ENCODE measurements at places on chromosomes 2 and 18. TPM values are rescaled to one million over a fixed set of nuclear protein-coding genes. Genes with fewer than 3 reads are reported as not detected.

DNA sequence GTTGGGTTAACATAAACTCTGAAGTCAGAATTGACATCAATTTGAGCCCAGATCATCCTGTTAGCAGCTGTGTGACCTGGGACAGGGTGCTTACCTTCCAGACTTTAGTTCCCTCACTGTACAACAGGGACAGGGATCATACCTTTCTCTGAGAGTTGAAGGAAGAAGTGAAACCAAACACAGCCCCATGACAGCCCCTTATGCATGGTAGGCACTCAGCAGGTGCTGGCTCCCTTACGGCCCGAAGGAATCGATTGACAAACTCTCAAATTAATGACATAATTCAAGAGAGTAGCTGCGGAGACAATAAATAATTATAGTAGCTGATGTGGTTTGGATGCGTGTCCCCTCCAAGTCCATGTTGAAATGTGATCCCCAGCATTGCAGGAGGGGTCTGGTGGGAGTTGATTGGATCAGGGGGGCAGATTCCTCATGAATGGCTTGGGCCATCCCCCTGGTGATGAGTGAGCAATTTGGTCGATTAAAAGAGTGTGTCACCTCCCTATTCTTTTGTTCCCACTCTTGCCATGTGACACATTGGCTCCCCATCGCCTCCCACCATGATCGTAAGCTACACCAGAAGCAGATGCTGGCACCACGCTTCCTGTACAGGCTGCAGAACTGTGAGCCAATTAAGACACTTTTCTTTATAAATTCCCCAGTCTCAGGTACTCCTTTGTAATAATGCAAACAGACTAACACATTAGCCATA lies 72.4 kb downstream of the ODC1 start:
- H3K27me3 ChIP-seq = no peaks in the 10 kb centered on the region
- no peaks in the 10 kb centered on the region for H3K36me3 ChIP-seq
- no peak overlapping the region for H3K4me3 ChIP-seq
- DNase-seq = no peak

DNA sequence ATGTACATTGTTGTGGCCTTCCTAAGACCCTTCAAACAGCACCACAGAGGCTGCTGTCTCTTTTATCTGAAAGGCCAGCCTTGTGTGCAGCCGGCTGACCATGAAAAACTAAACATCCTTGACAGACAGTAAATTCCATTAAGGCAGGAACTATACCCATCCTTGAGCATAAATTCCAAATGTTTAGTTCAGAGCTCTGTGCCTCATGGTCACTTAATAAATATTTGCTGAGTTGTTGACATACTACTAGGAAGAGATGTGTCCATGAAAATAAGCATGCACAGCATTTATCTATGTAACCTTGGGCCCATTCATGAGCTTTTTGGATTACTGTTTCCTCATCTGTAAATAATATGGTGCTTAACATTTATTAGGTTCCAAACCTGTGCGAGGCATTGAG lies 424.8 kb downstream of the HRH4 start:
- H3K27me3 ChIP-seq = no peaks in the 10 kb centered on the region
- no peak overlapping the region for H3K4me3 ChIP-seq
- H3K27ac ChIP-seq = no peak overlapping the region
- no peaks in the 10 kb centered on the region for H3K4me1 ChIP-seq
- H3K36me3 ChIP-seq = no peaks in the 10 kb centered on the region

GMCL1 gene
- total RNA-seq = 9.5 TPM

- H3K4me1 ChIP-seq = peaks cover 6% of the 10 kb centered on the region
- H3K4me3 ChIP-seq = no peak overlapping the region
- DNase-seq = no peak
- H3K36me3 ChIP-seq = no peaks in the 10 kb centered on the region
- H3K27ac ChIP-seq = peak overlapping the region; percentile 18
- no peaks in the 10 kb centered on the region for H3K27me3 ChIP-seq
Measured at GRCh38 chr18:74608681-74609080, 11.0 kb downstream of the ZNF407 start.

MBP gene
- 10.8 TPM for total RNA-seq

DNA sequence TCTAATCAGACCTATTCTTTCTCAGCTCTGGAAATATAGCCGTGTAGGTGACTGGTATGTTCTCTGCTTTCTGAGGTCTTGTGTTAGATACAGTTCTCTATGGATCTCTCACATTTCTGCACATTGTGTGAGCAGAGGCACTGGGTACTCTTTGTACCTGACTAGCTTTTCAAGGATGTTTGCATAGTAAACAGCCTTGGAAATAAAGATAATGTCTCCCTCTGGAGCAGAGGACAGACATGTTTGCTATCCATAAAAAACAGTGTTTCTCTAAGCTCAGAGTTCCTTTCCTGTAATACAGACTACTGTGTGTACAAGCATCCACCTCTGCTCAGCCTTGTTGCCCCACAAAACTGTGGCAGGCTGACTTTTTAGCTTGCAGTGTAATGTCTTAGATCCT lies 279.2 kb downstream of the CTNNA2 start:
- no peak for DNase-seq
- no peaks in the 10 kb centered on the region for H3K36me3 ChIP-seq
- H3K27ac ChIP-seq = no peak overlapping the region
- H3K27me3 ChIP-seq = no peaks in the 10 kb centered on the region
- H3K4me3 ChIP-seq = no peak overlapping the region

DNA sequence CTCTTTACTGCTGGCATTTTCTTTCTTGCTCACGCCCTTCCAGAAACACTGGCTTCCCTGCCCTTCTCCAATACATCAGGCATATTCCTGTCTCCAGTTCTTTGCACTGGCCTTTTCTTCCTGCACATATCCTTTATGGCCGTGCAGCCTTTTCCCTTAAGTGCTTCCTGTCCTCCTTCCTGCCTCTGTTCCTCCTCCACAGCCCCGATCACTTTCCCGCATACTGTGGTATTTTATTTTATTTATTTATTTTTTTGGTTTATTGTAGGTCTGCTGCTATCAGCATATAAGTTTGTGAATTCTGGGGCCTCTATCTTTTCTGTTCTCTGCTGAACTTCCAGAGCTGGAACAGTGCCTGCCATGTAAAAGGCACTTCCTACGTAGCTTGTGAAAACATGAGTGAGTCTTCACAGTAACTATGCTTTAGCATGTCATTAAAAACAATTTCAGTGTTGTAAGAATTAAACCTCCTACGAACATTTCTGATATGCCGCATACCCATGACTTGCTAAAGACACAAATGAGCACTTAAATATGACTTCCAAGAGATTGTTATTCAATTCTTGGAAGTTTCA lies 289.1 kb downstream of the TRIB2 start:
- H3K27me3 ChIP-seq = no peaks in the 10 kb centered on the region
- H3K36me3 ChIP-seq = no peaks in the 10 kb centered on the region
- H3K27ac ChIP-seq = no peak overlapping the region

DNA sequence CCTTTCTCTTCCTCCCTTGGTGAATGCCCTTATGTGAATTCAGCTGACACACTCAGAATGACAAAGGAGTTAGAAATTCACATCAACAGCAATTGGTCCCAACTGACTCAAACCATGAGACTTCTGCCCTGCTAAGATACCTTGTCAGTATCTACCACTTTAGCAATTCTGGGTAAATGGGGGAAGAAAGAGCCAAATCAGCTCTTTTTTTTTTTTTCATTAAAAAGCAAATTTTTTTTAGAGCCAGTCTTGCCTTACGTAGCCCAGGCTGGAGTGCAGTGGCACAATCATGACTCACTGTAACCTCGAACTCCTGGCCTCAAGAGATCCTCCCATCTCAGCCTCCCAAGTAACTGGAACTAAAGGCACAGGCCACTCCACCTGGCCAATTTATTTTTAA lies 1.7 kb upstream of the PPP4R1 start:
- H3K27ac ChIP-seq = no peak overlapping the region
- peaks cover 5% of the 10 kb centered on the region for H3K36me3 ChIP-seq
- DNase-seq = peak; percentile 45
- no peak overlapping the region for H3K4me3 ChIP-seq

ZNF396 gene
- total RNA-seq = 1.4 TPM

B4GALT6 gene
- 17.7 TPM for total RNA-seq

GRCh38 chr2:240733803-240734495 lies 42.3 kb downstream of the AQP12A start:
- no peak overlapping the region for H3K4me3 ChIP-seq
- no peaks in the 10 kb centered on the region for H3K36me3 ChIP-seq
- no peaks in the 10 kb centered on the region for H3K4me1 ChIP-seq

PDCD1 gene
- total RNA-seq = not detected

GAD1 gene
- 4.7 TPM for total RNA-seq

- no peak for DNase-seq
- H3K4me1 ChIP-seq = peaks cover 13% of the 10 kb centered on the region
- no peaks in the 10 kb centered on the region for H3K36me3 ChIP-seq
- H3K27ac ChIP-seq = no peak overlapping the region
- no peak overlapping the region for H3K4me3 ChIP-seq
- H3K27me3 ChIP-seq = no peaks in the 10 kb centered on the region
Measured at GRCh38 chr2:213122725-213123124, 28.7 kb downstream of the IKZF2 start.

- DNase-seq = no peak
- H3K27ac ChIP-seq = peak overlapping the region; percentile 42
- H3K4me3 ChIP-seq = peak overlapping the region; percentile 59
- peaks cover 51% of the 10 kb centered on the region for H3K27me3 ChIP-seq
Measured at GRCh38 chr18:47263430-47264307, 12.2 kb upstream of the SKOR2 start.

GRCh38 chr2:182067393-182067792 lies 81.7 kb downstream of the PPP1R1C start:
- H3K27me3 ChIP-seq = no peaks in the 10 kb centered on the region
- H3K4me1 ChIP-seq = peaks cover 12% of the 10 kb centered on the region
- no peak overlapping the region for H3K27ac ChIP-seq
- H3K36me3 ChIP-seq = no peaks in the 10 kb centered on the region
- no peak for DNase-seq

- peaks cover 22% of the 10 kb centered on the region for H3K4me1 ChIP-seq
- H3K36me3 ChIP-seq = no peaks in the 10 kb centered on the region
- H3K27ac ChIP-seq = peak overlapping the region; percentile 64
- H3K4me3 ChIP-seq = no peak overlapping the region
- H3K27me3 ChIP-seq = no peaks in the 10 kb centered on the region
Measured at GRCh38 chr2:221518935-221519625, 53.0 kb downstream of the EPHA4 start.

DNA sequence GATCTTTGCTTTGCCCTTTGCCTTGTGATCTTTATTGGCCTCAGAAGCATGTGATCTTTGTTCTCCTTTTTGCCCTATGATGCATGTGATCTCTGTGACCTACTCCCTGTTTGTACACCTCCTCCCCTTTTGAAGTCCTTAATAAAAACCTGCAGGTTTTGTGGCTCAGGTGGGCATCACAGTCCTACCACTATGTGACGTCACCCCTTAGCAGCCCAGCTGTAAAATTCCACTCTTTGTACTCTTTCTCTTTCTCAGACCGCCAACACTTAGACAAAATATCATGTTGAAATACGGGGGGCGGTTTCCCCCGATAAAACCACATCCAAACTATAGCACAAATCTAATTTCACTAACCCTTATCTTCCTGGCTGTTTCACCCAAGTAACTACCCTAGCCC lies 76.7 kb upstream of the RAPGEF4 start:
- no peak for DNase-seq
- H3K27me3 ChIP-seq = no peaks in the 10 kb centered on the region
- H3K36me3 ChIP-seq = no peaks in the 10 kb centered on the region
- no peak overlapping the region for H3K4me3 ChIP-seq
- H3K27ac ChIP-seq = no peak overlapping the region
- H3K4me1 ChIP-seq = peaks cover 16% of the 10 kb centered on the region

GRCh38 chr2:240670950-240671349 lies 11.7 kb downstream of the AQP12B start:
- no peaks in the 10 kb centered on the region for H3K4me1 ChIP-seq
- no peak overlapping the region for H3K27ac ChIP-seq
- peaks cover 29% of the 10 kb centered on the region for H3K27me3 ChIP-seq
- no peak for DNase-seq
- no peaks in the 10 kb centered on the region for H3K36me3 ChIP-seq

GRCh38 chr18:46289931-46290330 lies 185.7 kb downstream of the HAUS1 start:
- H3K36me3 ChIP-seq = no peaks in the 10 kb centered on the region
- no peaks in the 10 kb centered on the region for H3K27me3 ChIP-seq
- no peak overlapping the region for H3K27ac ChIP-seq
- no peaks in the 10 kb centered on the region for H3K4me1 ChIP-seq
- no peak overlapping the region for H3K4me3 ChIP-seq
- no peak for DNase-seq

PARD3B gene
- 7.0 TPM for total RNA-seq

GRCh38 chr2:110713513-110714362 lies 18.6 kb upstream of the ACOXL start:
- no peak for DNase-seq
- H3K4me3 ChIP-seq = no peak overlapping the region
- peaks cover 45% of the 10 kb centered on the region for H3K27me3 ChIP-seq
- no peak overlapping the region for H3K27ac ChIP-seq
- H3K4me1 ChIP-seq = no peaks in the 10 kb centered on the region

DNA sequence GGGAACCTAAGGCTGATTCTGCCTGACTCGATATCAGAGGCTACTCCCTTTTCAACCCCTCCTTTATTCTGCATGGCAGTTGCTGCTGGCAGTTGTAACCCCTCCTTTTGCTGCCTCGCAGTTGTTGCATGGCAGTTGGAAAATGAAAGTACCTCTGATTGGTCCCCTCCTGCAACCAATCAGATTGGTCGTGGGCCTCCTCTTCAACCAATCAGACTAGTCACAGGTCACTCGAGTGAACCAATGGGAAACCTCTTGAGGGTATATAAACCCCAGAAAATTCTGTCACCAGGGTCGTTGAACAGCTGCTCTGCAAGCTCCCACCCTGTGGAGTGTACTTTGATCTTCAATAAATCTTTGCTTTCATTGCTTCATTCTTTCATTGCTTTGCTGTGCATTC lies 294.3 kb upstream of the SLC8A1 start:
- no peaks in the 10 kb centered on the region for H3K36me3 ChIP-seq
- H3K4me3 ChIP-seq = no peak overlapping the region
- DNase-seq = no peak
- no peaks in the 10 kb centered on the region for H3K4me1 ChIP-seq
- H3K27me3 ChIP-seq = no peaks in the 10 kb centered on the region

- no peak overlapping the region for H3K27ac ChIP-seq
- no peak for DNase-seq
- no peak overlapping the region for H3K4me3 ChIP-seq
- H3K27me3 ChIP-seq = no peaks in the 10 kb centered on the region
- H3K4me1 ChIP-seq = no peaks in the 10 kb centered on the region
Measured at GRCh38 chr2:106219813-106220212, 25.7 kb upstream of the UXS1 start.

ZSWIM2 gene
- total RNA-seq = not detected

DNA sequence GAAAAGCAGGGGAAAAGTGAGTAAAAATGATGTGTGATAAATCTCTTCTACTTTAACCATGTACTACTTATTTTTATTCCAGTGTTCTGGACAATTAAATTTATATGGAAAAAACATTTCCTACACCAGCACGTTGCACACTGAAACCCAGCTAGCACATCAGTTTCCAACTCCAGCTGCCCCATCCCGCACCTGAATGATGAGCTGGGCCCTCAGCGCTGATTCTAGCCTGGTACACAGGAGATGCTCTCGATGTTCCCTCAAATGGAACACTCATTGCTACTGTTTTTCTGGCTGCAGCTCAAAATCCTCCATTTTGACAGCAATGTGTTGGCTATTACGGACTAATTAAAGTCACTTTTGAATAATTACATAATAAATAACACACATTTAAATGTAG lies 783.1 kb upstream of the FSHR start:
- no peaks in the 10 kb centered on the region for H3K27me3 ChIP-seq
- no peaks in the 10 kb centered on the region for H3K4me1 ChIP-seq
- no peak overlapping the region for H3K4me3 ChIP-seq
- no peak overlapping the region for H3K27ac ChIP-seq

GRCh38 chr2:25343187-25343825 lies 1.6 kb upstream of the DNMT3A start:
- no peaks in the 10 kb centered on the region for H3K36me3 ChIP-seq
- peaks cover 13% of the 10 kb centered on the region for H3K4me1 ChIP-seq
- H3K4me3 ChIP-seq = no peak overlapping the region
- DNase-seq = no peak
- no peak overlapping the region for H3K27ac ChIP-seq

SP3 gene
- total RNA-seq = 58.8 TPM

MATN3 gene
- total RNA-seq = 13.3 TPM
